Activated CD4-positive, alpha-beta T cell treated with anti-CD3 and anti-CD28 coated beads, Interleukin-2, Interleukin-6, amounts not matched to agents 100 ng/mL and 50 ng/mL, durations not matched to agents 16 hours and 8 hours (primary cell): ENCODE measurements at places on chromosomes 4 and X.

GRCh38 chr4:48275247-48275646, 5.6 kb upstream of the TEC start:
- DNase-seq = peak; percentile 45

- DNase-seq = no peak
Observed at GRCh38 chr4:158644356-158644755, 27.3 kb downstream of the C4orf46 start.

DNA sequence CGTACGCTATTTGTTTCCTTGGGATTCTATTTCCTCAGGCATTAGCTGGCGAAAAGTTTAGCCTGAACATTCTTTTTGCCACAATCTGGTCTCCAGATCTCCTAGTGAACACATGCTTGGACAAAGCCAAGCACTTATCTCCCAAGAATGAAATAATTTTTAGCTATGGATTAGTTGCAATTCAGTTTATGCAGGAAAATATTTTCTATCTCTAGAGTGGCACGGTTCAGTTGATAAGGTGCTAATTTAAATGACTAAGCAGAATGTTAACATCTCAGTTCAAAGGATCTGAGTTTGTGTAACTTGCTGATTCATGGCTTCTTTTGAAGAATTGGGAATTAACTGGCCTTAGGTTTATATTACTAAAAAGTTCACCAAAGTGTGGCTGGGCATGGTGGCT, 58.1 kb upstream of the JADE1 start:
- DNase-seq = no peak

DNA sequence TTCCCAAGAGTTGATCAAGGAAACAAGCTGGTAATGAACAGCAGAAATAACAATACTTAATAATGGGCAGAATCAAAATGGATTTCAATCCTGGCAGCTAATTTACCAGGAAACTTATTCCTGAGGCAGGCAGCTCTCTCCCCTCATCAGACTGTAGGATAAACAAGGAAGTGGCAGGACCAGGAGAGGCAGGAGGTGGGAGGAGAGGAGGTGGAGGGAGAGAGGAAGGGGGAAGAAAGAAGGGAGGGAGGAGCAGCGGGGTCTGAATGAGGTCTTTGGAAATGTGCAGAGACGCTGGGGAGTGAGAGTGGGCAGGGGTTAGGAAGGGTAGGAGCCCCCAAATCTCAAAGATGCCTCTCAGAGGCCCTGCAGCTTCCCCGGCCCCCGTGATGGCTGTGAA, 231.5 kb downstream of the BCOR start:
- DNase-seq = no peak

DNA sequence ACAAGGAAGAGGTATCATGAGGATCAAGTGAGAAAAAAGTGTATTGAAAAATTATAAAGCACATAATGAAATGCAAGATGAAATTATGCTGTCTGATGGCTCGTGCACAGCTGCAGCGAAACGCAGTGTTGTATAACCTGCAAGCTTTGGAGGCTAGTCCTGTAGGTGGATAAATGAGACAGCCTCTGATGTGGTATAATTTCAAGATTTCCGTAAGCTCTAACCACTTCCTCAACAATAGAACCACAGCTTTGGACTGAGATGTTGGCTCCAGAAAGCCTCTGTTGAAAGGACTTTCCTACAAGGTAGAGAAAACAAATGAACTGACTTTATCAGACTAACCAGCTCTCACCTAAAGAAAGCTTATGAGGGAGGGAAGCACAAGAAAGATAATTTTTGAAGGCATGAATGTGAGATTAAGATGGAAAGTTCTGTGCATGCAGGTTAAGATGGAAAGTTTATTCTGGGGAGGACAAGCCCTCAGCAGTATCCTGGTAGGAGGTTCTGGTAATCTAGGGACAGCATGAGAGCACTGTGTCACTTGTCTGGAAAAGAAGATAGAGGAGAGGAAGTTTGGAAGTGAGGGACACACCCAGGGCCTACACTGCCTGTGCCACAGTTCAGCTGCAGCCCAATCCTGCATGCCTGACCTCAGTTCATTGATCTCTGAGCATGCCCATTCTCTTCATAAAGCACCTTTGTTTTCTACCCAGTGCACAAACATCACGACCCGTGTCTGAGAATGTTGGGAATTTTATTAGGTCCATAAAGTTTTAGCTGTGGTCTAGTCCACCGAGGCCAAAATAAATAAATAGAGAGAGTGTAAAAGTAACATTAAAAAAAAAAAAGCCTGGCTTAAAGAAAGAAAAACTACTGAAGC, 161.5 kb upstream of the SFRP2 start:
- peak; percentile 57 for DNase-seq

DNA sequence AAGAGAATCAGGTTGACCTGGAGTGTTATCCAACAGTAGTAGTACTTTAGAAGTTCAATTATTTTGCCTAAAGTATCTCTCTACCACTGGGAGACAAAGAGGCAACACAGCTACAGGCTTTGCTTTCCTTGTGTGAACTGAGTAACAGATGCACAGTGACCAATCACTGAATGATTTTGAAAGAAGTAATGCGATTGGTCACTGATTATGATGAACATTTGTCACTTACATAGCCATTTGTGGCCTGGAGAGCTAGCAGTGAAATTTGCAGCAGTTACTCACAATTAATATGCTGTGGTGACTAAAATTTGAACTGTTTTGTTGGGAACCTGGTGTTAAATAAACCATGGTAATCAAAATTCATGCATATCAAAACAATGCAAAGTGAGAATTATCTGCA, 508.7 kb upstream of the DIPK2B start:
- peak; percentile 39 for DNase-seq

DNA sequence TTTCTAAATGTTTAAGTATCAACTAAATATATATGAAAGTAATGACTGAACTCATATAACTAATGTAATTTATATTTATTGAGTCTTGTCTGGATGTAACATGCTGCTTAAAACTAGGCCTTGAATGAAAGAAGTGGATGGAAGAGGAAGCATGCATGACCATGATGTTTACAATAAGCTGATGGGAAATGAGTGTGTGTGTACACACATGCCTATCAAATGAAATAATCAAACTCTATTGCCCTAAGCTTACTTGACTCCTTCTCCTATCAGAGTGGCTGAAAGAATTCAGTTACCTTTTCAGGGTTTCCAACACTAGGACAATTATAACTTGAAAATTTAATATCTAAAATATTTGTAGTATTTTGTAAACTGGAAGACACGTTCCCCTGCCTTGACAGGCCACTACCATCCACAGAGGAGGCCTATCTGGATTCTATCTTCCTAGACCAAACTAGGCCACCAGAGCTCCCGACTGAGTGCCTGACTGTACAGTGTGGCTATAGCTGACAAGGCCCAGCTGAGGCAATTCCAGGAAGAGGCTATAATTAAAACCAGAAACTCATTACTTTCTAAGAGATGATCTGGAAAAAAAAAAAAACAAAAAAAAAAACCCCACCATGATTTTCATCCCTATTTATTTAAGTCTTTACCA, 7.6 kb downstream of the ARSJ start:
- no peak for DNase-seq

- peak; percentile 4 for DNase-seq
Observed at GRCh38 chrX:136467303-136467702, 20.4 kb upstream of the BRS3 start.

DNA sequence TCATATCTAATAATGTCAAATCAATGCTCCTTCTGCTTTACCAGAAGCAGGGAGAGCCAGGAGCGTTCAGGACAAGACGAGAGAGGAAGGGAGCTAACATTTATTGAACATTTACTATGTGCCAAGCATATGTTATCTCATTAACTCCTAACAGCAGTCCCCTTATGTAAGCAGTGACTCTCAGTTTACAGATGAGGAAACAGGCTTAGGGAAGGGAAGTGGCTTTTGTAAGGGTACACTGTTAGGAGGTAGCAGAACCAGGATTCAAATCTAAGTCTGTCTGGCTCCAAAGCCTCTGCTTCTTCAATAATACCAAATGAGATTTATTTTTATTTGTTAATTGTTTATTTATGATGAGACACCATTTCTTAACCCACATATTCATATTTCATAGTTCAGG, 2.6 kb upstream of the STARD8 start:
- no peak for DNase-seq

DNA sequence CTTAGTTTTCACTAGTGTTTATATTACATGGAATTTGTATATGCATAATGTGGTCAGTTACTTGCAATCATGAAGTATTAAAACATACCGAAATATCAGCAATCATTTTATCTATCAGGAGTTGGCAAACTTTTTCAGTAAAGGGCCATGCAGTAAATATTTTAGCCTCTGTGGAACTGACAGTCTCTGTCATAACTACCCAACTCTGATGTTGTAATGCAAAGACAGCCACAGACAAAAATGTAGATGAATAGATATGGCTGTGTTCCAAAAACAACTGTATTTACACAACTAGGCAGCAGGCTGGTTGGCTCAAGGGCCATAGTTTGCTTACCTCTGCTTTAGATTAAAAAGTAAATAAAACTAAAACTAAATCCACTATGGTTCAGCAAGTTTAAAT, 200.2 kb downstream of the HS3ST1 start:
- DNase-seq = no peak

GRCh38 chr4:7903791-7904516, 35.7 kb downstream of the AFAP1 start:
- DNase-seq = no peak

- DNase-seq = no peak
Observed at GRCh38 chr4:26826721-26827120, 33.9 kb upstream of the STIM2 start.

GRCh38 chrX:53003111-53003510, 44.8 kb upstream of the FAM156A start:
- DNase-seq = no peak

GRCh38 chrX:69196666-69197065, 31.4 kb upstream of the PJA1 start:
- DNase-seq = no peak

DNA sequence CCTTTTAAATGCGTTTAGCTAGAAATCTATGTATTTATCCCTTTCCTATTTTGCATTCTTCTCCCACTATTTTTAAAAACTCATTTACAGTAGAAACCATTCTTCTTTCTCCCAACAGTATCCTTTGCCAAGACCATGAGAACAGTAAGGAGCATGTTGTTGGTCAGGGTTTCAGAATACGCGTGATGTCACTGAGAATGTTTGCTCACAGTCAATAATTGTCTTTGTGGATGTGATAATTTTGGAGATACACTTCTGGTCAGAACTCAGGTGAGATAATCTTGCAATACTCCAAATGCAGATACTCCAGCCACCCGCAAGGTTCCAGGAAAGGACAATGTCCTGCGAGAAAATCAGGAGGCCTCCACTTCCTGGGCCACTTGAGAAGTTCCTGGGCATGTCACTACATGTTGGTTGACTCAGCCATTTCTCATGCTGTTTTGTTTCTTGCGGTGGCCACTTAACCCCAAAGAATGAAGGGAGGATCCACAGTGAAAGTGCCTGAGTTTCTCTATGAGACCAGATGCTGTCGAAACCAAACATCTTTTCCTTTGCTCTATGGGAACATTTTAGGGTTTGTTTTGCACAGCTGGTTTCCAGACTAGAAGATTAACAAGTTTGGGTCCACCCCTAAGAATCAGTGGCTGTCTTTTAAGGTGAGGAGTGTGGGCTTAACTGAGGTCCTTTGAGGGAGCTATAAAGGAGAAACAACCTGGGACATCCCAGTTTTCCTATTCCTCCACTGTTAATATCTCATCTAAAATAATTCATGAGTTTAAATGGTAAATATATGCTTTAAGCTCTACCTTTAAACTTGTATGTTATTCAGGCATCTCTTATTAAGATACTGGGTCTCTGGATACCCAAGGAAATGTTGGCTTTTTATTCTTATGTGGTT, 116.0 kb downstream of the SOWAHB start:
- no peak for DNase-seq

GRCh38 chrX:13994536-13995080, 35.1 kb downstream of the GEMIN8 start:
- DNase-seq = no peak

GRCh38 chrX:54641530-54641929, 111.5 kb downstream of the GNL3L start:
- no peak for DNase-seq

DNA sequence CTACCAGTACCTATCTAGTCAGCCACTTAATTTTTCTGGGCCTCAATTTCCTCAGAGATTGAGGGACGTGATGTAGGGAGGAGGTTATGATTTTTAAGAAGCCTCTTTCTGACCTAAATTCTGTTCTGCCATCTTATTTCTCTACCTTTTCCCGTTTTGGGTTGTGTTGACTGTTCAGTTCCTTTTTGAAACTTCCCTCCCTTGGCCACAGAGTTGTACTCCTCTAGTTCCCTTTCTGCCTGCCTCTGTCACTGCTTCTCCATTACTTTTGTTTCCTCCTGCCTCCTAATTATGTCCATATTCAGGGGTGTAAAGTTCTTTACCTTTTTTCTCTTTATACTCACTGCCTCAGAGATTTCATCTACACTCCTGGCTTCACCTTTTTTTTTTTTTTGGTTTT, 25.4 kb downstream of the CLCN5 start:
- no peak for DNase-seq

DNA sequence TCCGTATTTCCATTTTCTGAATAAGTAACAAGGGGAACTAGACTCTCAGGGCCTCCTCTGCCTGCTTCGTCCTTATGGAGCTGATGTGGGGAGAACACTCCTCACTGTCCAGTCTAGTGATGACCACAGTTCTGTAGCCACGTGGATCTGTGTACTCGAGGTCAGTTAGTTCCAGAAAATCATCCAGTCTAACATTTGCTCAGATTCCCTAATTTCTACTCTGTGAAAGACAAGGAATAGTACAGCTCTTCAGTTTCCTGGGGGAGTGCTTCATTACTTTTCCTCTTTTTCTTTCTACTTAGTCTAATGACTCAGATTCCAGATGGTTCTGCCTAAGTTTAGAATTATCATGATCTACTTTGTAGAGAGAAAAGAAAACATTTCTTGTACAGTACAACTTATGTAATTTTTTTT, 82.6 kb downstream of the SORBS2 start:
- DNase-seq = no peak

- no peak for DNase-seq
Observed at GRCh38 chr4:7333801-7334421, 100.8 kb downstream of the PSAPL1 start.

GRCh38 chr4:153138736-153139135, 65.5 kb upstream of the TRIM2 start:
- no peak for DNase-seq

DNA sequence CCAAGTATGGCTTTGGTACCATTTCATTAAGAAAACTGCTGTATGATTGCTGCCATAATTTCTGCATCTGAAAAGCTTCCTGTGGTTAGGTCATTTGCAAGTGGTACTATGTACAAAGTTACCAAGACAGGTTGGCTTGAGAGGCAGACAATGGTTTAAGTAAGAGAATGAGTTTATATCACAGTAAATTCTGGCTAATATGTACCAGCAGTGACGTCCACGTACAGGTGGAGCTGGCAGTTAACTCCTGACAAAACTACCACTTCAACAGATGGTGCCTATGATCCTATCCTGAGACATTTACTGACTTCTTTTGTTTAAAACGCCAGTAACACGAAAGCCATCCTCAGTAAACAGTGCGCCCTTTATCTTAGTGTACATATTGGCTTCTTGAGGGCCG, 198.4 kb downstream of the NR3C2 start:
- DNase-seq = no peak

DNA sequence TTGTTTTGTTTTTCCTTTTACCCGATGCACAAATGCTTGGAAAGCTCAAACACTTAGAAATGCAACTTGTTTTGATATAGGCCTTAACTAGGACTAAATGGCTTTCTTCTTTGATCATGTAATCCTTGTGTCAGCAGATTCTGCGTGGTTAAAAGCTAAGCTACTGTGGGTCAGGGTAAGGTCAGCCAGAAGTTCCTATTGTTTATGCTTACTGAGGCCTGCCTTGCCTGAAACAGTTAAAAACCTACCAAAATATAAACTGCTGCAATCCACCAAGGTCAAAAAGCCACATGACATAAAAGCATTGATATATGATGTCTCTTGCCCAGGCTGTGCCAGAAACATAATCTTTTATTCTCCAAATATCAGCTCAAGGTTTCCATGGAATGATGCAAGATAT, 223.4 kb downstream of the FAM47B start:
- DNase-seq = no peak
